Neural progenitor cell (in vitro differentiated cells): ENCODE measurements at places on chromosomes 11 and 22.

DNA sequence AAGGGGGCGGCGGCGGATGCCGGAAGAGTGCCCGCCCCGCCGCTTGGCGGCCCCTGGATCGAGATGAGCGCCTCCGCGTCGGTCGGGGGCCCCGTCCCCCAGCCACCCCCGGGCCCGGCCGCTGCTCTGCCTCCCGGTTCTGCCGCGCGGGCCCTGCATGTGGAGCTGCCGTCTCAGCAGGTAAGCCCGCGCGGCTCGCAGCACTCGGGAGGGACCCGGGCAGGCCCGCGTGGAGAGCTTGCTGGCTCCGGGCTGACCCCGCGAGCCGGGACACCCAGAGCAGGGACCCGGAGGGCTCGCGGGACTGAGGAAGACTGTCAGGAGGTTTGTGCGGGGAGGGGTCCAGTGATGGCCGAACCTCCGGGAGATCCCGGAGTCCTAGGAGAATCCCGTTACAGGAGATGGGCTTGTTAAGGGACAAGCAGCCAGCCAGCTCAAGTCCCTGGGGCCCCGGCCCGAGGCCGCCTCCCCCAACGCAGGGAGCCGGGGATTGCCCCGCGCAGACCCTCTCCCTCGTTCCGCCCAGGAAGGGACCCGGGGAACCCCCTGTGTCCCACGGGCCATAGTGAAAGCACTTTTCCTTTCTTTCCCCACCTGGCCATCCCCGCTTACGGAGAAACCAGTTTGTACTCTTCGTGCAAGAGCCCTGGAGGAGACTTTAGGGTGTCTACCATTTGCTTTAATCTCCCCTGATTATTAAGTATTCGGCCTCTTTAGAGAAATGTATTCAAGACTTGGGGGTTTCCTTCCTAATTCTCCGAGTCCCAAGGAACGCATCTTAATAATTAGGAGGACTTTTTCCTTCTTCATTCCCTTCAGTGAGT, 547 bp downstream of the UVRAG start:
- no peak for DNase-seq

DNA sequence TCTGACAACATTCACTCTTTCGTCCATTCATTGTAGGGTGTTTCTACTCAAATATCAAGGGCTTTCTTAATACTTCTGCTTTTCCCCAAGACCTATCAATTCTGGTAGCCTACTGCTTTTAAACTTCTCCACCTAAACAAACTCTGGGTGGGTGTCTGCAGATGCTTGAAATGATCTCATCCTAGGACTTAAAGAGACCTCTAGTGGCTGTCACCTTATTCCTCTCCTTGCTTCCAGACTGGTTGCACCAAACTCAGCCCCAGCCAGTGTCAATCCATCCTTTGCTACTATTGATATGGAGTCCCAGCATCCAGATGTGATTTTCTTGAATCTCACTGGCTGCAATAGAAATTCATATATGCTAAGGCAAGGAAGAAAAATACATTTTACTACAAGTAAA, 274.7 kb downstream of the NXPE2 start:
- peak; percentile 44 for DNase-seq

DNA sequence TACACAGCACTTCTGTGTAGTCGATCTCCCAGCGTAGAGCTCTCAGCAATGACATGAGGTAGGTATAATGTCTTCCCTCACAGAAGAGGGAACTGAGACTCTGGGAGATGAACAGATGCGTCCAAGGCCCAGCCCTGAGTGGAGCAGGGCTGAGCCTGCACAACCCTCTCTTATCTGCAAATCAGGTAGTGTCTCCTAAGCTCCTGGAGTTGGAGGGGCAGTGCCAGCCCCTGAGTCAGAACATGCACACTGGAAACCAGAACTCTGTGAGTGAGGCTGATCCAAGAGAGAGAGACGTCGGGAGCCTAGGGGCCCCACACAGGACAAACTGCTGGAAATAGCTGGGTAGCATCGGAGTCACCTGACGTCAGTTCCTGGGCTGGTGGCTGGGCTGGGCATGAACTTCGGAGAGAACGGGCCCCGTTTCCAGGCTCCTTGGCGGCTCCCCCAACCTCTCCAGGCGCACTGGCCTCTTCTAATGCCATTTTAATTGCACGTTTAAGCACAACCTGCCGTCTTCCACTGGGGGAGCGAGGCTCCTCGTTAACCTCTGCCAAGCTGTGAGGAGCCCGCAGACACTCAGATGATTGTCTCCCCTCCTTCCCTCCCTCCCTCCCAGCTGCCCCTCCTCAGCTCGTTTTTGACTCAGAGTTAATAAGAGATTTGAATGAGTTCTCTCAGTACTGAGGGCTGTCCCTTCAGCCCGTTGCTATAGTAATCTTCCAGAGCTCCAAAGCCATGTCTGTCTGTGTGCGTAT, 191.2 kb upstream of the TBCEL start:
- DNase-seq = peak; percentile 68

DNA sequence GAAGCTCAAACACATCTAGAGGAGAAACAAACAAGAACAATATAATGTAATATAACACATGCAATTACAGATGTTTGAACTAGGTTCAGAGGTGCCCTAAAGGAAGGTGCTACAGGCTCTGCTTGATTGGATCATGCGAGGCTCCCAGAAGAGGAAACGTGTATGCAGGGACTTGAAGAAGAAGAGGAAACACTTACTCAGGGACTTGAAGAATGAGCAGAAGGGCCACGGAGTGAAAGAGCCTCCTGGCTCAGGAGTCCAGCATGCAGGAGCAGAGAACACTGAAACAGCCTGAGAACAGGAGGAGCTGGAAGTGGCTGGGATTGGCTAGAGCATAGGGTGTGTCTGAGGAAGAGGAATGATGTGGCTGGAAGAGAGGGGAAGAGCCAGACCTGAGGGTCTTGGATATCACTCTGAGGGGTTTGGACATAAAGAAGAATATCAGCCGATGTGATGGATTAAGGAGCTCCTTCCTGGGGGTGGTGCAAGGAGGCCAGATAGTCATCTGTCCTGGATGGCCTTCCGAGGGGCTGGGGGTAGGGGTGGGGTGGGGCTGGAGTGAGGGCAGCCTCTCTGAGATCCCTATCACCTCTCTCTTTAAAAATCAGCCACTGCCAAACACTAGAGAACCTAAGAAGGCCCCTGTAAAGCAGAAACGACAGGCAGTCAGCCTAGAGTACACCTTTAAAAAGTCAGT, 16.8 kb downstream of the FZD4 start:
- no peak for DNase-seq

DNA sequence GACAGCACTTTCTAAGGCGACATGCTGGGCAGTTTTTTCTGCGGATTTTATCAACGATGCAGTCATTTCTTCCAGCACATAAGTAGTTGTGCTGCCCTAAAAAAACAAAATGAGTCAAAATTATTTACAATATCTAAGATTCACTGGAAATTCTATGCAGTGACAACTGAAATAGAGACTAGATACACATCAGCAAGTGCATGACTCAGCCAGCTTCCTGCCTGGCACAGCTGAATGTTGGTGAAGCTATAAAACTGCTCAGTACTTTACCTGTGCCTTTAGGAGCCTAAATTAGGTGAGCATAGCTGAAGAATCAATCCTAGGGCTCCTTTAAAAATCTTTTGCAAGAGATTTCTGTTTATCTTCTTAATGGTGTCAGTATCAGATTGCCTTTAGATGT, 37.8 kb downstream of the PGR start:
- DNase-seq = no peak

DNA sequence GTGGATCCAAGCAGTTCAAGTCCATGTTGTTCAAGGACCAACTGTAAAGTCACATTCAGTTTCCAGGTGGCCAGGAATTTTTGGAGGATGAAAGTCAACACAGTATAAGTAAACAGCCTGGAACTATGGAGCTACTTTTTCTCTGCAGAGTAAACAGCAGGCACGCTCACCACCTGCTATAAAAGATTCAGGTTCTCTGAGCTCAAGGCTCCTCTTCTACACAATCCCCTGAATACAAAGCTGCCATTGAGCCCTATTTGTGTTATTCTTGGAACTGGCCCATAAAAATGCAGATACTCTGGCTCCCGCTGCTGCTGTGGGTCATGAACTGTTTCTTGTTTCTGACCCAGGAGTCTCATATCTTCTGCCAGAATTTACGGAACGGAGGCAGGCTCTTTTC, 56.9 kb upstream of the PRR5 start:
- DNase-seq = no peak

DNA sequence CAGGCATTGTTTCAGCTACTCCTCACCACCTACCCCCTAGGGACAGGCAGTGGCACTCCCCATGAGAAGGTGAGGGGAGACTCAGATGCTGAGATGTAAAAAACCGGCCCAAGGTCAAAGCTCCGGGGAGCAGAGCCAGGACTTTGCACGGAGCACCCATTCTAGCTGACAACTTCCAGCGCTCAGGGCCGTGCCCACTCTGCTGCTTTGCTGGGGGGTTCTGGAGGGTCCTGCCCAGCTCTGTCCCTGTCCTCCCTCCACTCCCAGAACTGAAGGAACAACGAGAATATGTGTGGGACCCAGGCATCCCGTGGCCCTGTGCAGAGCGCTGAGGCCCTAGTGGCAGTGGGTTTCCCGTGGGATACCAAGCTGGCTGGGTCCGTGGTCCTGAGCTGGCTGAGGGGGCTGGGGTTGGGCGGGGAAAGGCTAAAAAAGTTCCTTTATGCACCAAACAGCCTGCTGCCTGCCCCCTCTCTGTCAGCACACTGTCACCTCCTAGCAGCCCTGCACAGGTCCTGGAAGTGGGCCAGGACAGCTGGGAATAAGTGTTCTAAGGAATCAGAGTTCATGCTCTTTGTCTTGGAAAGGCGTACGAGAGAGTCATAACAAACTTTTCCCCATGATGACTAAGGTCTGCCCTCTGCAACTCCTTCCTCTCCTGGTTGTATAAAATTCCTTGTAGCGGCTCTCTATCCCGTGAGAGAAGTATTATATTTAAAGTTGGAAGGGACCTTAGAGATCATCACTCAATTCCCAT, 1.9 kb downstream of the MS4A10 start:
- DNase-seq = no peak

DNA sequence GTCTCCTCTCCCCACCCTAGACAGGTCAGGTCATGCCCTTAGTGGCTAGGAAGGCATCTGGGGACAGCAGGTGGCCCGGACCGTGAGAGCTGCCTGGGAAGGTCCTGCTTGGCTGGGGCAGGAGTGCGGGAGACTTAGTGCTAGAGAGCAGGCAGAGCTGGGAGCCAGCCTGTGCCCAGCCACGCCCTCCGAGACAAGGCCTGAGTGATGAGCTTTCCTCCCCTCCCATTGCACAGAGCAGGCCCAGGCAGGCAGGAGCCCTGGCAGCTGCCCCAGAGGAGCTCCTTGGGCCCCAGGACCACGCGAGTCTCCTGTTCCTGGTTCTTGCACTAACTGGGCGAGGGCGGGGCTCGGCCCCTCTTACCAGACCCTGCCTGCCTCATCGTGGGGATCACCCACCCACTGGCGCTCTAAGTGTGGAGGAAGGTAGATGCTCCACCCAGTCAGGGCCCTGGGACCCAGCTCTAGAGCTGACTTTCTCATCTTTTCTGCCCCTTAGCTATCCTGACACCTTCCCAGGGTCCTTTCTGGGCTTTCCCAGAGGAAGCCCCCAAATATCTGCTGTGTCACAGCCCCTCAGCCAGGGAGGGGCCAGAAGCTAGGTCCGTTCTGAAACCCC, 44.9 kb downstream of the MACROD1 start:
- DNase-seq = no peak

DNA sequence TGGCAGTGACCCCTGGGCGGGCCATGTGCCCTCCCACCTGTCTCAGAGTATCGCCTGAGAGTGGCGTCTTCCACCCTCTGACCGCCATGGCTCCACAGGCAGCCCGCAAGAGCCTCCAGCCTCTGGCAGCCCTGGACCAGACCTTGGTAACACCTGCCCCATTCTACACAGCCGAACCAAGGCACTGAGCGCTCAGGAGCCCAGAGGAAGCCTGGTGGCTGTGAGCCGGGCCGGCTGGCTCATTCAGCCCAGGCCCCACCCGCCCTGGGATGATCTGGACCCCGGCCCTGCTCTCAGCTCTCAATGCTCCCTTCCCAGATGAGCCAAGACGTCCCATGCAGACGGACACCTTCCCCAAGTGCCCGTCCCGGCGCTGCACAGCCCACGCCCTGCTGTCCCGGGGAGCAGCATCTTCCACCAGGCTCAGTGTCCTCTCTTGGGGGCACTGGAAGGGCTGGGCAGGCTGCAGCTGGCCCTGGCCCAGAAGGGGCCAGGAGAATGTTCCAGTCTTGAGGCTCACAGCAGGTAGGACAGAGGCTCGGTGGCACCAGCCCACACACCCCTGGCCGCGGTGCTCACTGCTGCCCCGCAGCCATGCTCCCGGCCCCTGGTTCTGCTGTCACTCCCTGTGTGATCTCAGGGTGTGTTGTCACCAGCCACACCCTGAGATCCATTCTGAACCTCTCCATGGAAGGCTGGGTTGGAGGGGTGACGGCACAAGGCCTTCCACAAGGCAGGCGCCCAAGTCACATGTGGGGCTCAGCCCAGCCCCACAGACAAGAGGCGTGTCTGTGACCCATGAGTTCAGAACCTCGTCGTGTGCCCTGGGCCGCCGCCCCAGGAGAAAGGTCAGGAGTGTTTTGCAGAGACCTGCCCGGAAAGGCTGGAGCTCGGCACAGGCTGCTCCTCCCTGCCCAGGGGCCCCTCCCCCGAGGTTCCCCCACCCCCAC, 24.2 kb upstream of the PPARA start:
- DNase-seq = no peak

DNA sequence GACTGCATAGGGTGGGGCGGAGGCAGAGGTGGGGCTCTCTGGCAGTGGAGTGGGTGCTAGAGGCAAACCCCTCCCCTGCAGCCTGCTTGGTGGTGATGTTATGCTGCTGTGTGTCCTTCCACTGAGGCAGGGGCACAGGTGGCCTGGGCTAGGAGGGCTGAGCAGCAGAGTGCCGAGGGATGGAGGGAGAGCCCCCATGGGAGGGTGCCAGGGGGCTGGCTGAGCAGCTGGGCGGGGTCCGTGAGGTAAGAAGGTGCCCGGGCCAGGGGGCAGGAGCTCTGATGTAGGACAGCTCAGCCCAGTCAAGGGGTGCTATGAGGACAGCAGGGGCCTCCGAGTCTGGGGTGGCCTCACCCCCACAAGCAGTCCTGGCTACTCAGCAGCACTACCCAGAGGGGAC, 4.2 kb downstream of the CLDN5 start:
- DNase-seq = no peak

DNA sequence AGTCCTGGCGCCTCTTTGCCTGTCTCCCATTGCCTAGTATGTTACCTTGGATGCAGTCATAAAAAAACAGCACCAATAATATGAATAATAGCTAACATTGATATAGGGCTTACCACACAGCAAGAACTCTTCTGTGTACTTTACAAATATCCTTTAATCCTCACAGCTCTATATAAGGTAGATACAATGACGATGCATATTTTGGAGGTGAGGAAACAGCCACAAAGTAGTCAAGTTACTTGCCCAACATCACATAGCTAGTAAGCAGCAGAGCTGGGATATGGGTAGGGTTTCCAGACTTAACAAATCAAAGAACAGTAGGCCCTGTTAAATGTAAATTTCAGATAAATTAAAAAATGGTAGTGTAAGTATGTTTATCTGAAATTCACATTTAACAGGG, 128.8 kb downstream of the ST3GAL4 start:
- DNase-seq = no peak

- DNase-seq = no peak
Measured at GRCh38 chr11:130636722-130637464, 188.4 kb downstream of the ADAMTS15 start.

- DNase-seq = peak; percentile 31
Measured at GRCh38 chr22:30327864-30328345, 1.2 kb upstream of the TBC1D10A start.
